ENCODE measurements at places on chromosomes 1 and 21. TPM values are rescaled to one million over a fixed set of nuclear protein-coding genes. Genes with fewer than 3 reads are reported as not detected.

FAF1 gene
- total RNA-seq, result 64.3 TPM

FCRL4 gene
- total RNA-seq, result not detected

CELA2B gene
- not detected for total RNA-seq

ASB17 gene
- total RNA-seq, result not detected

CYYR1 gene
- total RNA-seq, result not detected

DISP1 gene
- total RNA-seq, result 1.4 TPM

UMODL1 gene
- total RNA-seq, result 0.19 TPM

PTPN14 gene
- 0.28 TPM for total RNA-seq

GREM2 gene
- total RNA-seq, result 0.99 TPM

CR1L gene
- not detected for total RNA-seq

CGN gene
- 0.12 TPM for total RNA-seq

SYT14 gene
- not detected for total RNA-seq

DDI2 gene
- 31.8 TPM for total RNA-seq

AXDND1 gene
- total RNA-seq, result not detected

Measured in activated naive CD4-positive, alpha-beta T cell treated with anti-CD3 and anti-CD28 coated beads, Interleukin-2, amount 10 ng/mL, durations not matched to agents 5 hours and 36 hours (primary cell).